ENCODE measurements at places on chromosomes 3 and 15.

DNA sequence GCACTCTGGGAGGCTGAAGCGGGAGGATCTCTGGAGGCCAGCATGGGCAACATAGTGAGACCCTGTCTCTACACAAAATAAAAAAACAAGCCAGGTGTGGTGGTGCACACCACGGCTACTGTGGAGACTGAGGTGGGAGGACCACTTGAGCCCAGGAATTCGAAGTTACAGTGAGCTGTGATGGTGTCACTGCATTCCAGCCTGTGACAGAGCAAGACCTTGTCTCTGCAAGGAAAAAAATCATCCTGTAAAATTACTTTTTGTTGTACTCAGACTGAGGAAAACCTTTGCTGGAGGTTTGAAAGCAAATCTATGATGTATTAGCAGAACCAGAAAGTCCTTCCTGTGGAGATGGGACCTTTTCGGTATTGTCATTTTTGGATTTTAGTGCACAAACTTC lies 63.3 kb downstream of the ATP1B3 start:
- no peak for DNase-seq

- no peak for DNase-seq
Observed at GRCh38 chr3:195118671-195119070, 152.3 kb downstream of the XXYLT1 start.

- DNase-seq: no peak
Observed at GRCh38 chr3:196207159-196207832, 3.9 kb downstream of the ZDHHC19 start.

GRCh38 chr3:124557433-124558232 lies 172.6 kb upstream of the UMPS start:
- DNase-seq: no peak

GRCh38 chr3:185837414-185837813 lies 12.6 kb upstream of the IGF2BP2 start:
- DNase-seq: no peak

GRCh38 chr3:158847452-158847821 lies 45.6 kb downstream of the MFSD1 start:
- no peak for DNase-seq

DNA sequence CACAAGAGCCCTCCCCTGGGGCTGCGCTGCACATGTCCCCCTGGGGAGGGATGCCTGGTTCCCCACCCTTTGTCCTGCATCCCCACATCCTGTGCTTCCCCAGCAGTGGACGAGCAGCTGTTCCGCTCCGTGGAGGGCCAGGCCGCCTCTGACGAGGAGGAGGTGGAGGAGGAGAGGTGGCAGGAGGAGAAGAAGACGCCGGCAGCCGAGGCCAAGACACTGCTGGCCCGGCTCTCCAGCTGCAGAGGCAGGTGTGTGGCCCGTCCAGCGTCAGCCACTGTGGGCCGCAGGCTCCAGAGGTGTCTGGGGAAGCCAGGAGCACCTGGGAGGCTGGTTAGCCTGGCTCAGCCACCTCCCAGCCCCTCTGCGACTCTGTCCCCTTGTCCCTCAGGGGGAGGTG lies 27.9 kb upstream of the GP9 start:
- DNase-seq: no peak

DNA sequence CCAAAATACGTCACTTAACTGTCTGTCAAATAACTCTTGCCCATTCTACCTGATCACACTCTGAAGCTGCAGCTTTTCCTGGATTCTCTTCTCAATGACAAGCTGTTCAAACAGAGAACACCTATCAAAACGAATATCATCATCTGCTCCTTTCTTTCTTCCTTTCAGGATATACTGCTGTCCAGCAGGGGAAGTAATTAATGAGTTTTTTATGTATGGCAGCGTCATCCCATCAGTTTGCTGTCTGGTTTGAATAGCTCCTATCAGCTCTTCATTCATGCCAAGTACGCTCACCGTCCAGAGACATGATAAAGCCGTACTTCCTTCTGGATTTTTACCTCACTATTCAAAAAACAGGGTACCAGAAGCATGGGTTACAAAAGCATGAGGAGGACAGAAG lies at the start of gene CHRM5:
Gene CHRM5, plus strand, starts transcription at position 274 of the 400 bp plus-strand sequence. CDS start 94,221 bp downstream, outside the sequence.
- DNase-seq: peak; percentile 88

GRCh38 chr3:152638707-152639450 lies 196.1 kb upstream of the P2RY1 start:
- DNase-seq: no peak

- no peak for DNase-seq
Observed at GRCh38 chr3:43962043-43962442, 271.3 kb downstream of the ABHD5 start.

GRCh38 chr3:153339065-153339464 lies 177.0 kb downstream of the RAP2B start:
- DNase-seq: no peak

DNA sequence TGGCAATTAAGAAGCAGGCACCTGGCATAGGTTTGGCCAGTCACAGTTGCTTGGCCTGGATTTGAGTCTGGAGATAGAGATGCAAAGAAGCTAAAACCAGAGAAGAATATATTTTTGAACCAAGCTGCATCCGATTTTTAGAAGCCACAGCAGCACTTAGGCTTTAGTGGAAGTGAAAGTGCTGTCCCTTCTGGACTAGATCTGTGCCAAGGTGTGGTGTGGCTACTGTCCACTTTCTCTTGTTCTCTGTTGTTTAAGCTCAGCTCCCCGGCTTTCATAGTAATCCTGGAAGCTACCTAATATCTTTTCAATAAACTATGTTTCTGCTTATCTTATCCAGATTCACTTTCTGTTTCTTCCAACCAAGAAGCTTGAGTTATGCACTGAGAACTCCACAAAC lies 183.4 kb upstream of the THRB start:
- no peak for DNase-seq

DNA sequence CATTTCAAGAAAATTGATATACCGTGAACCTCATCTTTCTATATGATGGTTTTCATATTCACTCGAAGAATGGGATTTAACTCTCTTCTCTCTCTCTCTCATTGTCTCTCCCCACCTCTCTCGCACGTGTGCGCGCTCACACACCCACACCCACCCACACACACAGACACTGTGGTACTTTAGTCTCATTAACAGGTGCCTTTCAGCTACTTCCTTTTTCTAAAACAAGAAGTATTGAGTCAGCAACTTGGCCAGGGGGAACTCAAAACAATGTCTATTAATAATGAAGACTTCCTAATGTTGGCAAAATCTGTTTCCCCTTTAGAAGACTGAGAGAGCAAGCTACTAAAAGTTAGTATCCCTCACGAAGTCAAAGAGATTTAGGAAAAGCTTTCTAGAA lies 150.7 kb downstream of the TMCO5A start:
- DNase-seq: no peak

DNA sequence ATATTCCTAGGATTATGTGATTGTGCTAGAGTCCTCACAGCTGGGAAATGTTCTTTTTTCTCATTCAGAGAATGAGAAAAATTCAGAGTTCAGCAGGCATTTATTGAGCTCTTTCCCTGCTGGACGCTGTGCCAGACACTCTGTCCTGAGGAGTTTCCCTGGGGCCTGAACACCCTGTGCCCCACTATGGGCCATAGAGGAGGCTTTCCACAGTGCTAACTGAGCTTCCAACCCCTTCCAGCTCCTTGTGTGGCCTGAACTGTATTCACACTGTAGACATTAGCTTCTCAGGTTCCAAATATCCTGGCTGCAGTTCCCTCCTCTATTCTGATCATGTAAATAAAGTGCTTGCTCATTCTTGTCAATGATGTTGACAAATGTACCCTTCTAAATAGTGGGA lies 10.0 kb downstream of the ABHD2 start:
- DNase-seq: peak; percentile 39

DNA sequence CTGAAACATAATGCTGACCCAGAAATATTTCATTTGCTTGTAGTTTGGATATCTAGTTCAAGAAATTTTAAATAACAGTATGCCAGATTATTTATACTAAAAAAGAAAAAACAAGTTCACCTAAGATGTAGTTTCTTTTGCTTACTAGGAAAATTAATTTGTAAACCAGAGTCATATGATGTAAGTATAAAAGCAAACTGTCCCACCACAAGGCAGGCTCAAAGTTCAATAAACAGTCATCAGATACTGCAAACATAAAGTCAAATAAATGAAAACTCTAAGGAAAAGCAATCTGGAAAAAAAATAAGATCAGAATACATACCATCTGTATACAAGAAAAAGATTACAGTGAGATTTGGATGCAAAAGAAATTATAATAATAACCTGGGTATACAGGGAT lies 40.2 kb upstream of the WDR5B start:
- DNase-seq: no peak

DNA sequence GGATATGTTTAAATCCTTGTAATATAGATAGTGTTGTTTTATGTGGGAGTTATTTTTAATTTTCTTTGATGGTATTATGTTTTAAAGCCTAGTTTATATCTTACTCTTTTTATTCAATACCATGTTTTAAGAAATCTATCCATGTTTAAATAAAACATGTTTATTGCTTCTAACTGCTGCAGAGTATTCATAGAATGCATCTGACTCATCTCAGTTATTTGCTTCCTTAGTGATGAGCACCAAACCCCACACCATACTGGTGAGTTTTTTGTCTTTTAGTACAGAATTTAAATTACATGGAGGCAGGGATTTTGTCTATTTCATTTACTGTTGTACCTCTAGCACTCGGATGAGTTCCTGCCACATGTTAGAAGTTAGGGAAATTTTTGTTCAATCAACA lies 209.2 kb downstream of the NSUN3 start:
- DNase-seq: no peak

- DNase-seq: no peak
Observed at GRCh38 chr3:120324190-120324589, 25.0 kb downstream of the LRRC58 start.

DNA sequence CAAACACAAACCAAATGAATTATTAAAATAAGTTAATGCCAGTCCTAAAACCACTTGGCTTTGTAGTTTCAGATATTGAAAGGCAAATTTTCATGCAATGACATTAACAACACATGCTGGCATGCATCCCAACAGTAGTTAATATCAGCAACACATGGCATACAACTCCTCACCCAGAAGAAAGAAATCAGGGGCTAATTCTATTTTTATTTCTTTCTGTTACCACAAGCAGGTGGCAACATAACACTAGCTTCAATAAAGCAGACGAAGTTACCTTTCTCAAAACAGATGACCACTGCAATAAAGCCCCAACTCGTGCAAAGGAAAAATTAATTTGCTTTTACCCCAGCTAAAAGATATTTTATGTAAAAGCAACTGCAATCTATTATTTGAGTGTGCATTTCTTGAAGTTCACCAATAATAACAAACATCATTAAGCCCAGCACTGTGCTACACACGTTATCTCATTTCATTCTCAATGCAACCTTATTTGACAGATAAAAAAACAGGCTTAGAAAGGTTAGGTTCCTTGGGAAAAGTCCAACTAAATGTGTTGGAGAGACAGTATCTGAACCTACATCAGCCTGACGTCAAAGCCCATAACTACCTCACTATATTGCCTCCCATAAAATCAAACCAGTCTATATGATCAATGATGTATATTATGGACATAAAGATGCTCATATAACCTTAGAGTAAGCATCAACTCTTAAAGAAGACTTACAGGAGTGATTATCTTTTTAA lies 2.8 kb downstream of the TOP2B start:
- no peak for DNase-seq

DNA sequence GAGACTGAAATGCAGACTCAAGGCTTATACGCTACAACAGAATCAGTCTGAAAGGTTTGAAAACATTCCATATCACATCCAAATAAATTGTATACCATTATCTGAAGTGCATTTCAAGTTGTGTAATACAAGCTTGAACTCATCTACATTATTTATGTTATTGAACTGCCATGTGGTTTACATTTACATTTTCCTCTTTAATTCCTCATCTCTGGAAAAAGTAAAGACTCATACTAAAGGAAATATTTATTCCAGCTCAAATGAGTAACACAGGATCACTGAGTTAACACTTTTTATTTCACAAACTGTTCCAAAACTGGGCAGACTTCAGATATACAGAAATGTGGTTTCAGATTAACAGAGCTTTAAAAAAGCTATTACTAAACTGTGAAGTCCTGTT lies 282.5 kb downstream of the ULK4 start:
- DNase-seq: no peak

DNA sequence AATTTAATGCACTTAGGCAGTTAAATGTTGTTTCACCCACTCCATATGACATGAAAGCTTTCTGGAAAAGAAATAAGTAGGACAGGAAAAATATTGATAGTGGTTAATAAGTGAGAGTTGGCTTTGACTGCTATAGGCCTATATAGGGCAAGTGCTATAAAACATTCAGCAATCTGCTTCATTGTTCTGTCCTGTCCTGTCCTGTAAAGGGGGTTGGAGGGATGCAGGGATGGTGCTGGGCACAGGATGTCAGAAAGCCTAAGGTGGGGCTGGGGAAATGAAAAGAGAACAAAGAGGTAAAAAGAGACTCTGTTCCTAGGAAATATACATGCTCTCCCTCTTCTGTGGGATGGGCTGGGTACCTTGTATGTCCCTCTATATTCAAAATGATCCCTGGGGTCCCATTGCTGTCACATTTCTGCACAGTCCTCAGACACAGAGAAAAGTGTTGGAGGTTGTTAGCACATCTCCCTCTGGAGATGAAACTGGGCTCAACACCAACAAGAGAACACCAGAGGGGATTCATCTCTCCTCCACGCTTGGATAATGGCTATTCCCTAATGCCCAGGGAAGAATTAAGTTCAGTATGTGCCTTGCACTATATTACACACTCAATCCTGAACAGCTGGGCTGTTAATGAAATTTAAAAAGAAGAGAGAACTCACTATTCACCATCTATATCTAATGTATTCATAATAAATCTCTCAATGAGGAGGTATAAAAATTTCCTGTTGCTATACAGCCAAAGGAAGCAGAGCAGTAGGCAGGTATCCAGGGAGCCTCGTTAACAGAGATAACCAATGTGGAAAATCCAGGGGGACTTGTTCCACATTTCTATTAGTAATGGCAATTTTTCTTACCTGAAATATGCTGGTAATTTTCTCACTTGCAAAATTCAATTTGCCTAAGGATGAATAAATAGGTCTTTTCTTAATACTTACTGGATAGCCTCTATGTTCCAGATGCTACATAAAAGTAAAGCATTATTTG lies 108.1 kb upstream of the ZBED2 start:
- DNase-seq: no peak

- no peak for DNase-seq
Observed at GRCh38 chr3:120306519-120307455, 21.8 kb upstream of the GPR156 start.

Measured in NCI-H510A treated with DMSO at 0.1 percent for 48 hours (cell line).